ENCODE measurements at places on chromosomes 12 and 14.

DNA sequence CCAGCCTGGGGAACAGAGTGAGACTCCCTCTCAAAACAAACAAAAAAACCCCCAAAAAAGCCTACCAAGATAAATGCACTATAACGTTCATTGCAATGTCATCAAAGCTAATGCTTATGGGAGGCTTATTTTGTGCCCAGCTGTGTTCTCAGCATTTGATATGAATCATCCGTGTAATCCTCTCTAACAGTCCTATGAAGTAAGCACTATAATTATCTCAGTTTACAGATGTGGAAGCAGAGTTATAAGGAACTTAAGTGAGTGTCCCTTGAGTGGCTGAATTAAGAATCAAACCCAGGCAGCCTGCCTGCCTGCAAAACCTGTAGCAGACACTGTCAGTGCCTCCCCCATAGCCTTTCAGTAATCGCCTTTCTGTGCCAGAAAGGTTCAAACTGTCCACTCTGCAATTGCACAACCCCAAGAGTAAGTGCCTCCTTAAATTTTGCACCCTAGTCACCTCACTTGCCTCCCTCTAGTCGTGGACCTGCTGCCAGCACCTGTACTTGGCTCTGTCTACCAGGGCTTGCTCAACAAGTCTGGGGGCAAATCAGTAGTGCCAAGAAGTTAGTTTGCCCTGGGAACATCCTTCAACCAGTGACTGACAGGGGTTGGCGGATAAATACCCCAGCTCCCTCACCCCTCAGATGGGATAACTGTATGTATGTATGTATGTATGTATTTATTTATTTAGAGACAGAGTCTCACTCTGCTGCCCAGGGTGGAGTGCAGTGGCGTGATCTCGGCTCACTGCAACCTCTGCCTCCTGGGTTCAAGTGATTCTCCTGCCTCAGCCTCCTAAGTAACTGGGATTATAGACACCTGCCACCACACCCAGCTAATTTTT lies 23.8 kb upstream of the PPP1CC start:
- no peak for DNase-seq

- DNase-seq, result peak; percentile 71
These were observed 313.3 kb downstream of the DUSP6 start for GRCh38 chr12:89038831-89039512.

- DNase-seq, result no peak
These were observed 35.7 kb downstream of the HIGD1C start for GRCh38 chr12:50988051-50988450.

DNA sequence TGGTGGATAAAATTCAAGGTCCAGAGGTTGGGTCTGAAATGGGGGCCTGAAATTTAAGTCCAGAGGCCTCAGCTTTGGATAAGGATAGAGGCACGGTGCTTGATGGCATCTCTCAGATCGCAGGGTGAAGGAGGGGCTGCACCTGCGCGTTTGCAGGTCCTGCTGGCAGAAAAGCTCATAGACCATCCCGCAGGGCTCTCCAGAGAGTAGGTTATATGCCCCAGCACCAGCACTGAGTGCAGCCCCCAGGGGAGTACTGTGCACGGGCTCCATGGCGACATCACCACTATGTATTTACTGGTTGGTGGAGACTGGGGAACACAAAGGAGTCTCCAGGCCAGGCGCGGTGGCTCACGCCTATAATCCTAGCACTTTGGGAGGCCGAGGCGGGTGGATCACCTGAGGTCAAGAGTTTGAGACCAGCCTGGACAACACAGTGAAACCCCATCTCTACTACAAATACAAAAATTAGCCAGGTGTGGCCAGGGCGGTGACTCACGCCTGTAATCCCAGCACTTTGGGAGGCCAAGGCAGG lies 4.3 kb upstream of the CD63 start:
- no peak for DNase-seq

DNA sequence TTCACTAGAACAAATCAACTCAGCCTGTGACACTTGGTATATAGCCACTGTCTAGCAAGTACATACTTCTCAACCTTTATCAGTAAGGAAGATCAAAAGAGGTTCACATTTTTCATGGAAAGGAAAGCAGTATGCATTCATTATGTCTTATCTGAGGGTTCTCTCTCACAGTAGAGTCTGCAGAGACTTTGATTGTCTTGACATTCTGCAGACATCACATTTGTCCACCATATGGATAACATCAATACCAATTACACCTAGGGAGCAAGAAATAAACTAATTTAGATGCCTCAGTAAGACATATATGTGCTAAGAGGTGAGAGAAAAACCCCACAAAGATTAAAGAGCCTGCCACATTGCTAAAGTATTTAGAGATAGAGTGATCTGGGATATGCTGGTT lies 110.8 kb upstream of the SLC35F4 start:
- no peak for DNase-seq

- no peak for DNase-seq
These were observed 332.6 kb downstream of the AEBP2 start for GRCh38 chr12:19771858-19772257.

- no peak for DNase-seq
These were observed 599.9 kb upstream of the MDGA2 start for GRCh38 chr14:48275301-48275700.

DNA sequence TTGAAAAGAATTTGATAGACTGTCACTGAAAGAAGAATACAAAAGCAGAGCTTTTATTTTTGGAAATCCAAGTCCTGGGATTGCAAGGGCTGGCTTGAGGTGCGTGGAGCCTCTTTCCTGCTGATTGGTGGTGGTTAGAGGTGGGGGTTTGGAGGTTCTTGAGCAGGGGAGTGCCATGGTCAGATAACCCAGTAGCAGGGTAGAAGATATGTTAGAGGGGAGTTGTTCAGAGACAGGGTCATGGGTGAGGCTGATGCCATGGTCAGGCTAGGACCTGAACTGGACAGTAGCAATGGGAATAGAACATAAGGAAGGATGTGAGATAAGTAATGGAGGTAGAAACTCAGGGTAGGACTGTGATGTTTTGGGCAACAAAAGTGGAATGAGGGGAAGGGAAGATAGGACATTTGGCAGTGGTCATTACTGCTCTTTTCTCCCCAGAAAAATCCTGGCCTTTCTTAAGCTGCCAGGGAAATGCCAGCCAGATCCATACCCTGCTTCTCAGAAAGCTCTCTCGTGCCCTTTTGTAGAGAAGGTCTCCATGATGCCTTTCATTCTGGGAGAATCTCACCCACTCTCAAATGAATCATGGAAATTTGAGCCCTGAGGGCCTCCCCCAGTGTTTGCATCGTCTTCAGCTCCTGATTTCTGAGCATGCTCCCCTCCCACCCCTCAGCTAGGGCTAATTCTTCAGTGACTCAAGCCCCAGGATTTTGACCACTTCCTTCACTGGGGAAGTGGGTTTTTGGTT lies 9.5 kb downstream of the EMP1 start:
- peak; percentile 44 for DNase-seq

- DNase-seq, result no peak
These were observed 8.1 kb downstream of the ATP6V0A2 start for GRCh38 chr12:123720141-123720814.

GRCh38 chr12:31011746-31012566 lies 61.7 kb upstream of the DDX11 start:
- DNase-seq, result no peak

- no peak for DNase-seq
These were observed 16.5 kb upstream of the GABARAPL1 start for GRCh38 chr12:10196210-10196609.

GRCh38 chr12:40551466-40551865 lies 140.8 kb upstream of the CNTN1 start:
- no peak for DNase-seq

GRCh38 chr14:103616635-103617300 lies 12.2 kb upstream of the KLC1 start:
- no peak for DNase-seq

DNA sequence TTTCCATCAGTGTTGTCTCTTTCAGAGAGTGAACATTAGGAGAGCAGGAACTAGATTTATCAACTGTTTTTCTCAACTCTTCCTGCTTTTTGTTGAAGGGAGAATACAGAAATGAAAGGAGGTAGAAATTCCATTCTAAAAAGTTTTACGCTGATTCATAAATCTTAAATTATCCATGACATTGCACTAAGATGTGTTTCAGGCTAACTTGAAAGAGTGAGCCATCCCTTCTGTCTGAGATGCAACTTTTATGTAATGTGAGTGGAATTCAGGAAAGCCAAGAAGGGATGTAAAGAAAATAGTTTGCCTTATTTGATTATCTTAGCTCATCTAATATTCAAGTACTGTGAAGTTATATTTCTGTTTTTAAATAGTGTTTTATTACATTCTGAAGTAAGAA lies 349.5 kb upstream of the RGS6 start:
- no peak for DNase-seq

- peak; percentile 51 for DNase-seq
These were observed 209.3 kb upstream of the FOXN3 start for GRCh38 chr14:89626233-89626806.

GRCh38 chr12:104863296-104863948 lies 94.7 kb downstream of the SLC41A2 start:
- no peak for DNase-seq

DNA sequence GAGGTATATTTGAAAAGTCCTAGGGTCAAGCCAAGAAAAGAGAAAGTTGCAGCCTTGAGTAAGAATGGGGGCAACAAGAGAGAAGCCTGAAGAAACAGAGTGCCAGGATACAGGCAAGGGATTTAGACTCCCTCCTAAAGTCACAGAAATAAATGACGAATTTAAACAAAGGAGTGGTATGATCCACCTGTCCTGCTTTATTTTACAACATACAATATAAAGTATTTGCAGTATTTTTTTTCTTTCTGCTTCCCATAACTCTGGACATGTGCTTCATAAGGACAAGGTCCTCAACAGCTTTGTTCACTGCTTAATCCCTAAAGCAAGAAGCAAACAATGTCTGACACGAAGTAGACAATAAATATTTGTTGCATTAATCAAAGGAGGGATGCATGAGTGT lies 57.4 kb downstream of the IFNG start:
- DNase-seq, result no peak
